Skin of body (tissue), 3 donors: ENCODE measurements at places on chromosomes 16 and 17.

DNA sequence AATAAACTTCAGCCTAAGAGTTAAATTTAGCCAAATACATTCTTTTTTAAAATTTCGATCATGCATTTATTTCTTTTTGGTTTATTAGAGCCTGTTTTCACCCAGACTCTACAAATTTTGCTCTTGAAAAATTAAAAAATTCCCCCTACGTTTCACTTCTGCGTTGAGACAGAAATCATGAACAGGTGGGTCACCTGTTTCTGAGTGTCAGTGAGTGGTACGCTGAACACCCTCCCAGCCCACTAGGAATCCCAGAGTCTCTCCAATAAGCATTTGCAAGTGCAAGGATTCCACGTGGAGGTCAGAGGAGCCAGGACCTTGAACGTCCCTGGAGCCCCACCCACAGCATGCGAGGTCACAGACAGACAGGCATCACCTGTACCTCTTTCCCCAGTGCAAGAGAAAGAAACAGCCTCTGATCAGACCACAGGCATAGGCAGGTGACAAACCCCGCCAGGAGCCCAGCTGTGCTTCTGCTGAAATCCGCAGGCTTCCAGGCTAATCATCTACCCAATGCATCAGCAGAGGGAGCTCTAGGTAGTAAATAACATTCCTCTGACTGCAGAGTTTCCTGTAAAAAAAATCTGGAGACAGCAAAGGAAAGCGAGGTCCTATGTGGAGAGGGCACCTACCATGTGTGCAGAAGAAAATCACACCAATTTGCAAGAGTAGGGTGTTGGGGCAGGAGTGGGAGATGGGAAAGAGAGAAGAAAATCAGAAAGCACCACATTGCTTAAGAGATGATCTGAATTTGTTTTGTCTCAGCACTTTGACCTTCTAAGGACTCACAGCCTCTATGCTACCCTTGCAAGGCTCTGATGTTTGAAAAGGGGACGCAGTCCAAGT is 5.9 kb upstream of the XYLT1 start:
- DNase-seq: peak; percentile 43

GRCh38 chr16:49513040-49513439 is 139.4 kb downstream of the C16orf78 start:
- DNase-seq: no peak

- DNase-seq: no peak
These were observed 21.1 kb upstream of the TMC5 start for GRCh38 chr16:19396555-19397011.

DNA sequence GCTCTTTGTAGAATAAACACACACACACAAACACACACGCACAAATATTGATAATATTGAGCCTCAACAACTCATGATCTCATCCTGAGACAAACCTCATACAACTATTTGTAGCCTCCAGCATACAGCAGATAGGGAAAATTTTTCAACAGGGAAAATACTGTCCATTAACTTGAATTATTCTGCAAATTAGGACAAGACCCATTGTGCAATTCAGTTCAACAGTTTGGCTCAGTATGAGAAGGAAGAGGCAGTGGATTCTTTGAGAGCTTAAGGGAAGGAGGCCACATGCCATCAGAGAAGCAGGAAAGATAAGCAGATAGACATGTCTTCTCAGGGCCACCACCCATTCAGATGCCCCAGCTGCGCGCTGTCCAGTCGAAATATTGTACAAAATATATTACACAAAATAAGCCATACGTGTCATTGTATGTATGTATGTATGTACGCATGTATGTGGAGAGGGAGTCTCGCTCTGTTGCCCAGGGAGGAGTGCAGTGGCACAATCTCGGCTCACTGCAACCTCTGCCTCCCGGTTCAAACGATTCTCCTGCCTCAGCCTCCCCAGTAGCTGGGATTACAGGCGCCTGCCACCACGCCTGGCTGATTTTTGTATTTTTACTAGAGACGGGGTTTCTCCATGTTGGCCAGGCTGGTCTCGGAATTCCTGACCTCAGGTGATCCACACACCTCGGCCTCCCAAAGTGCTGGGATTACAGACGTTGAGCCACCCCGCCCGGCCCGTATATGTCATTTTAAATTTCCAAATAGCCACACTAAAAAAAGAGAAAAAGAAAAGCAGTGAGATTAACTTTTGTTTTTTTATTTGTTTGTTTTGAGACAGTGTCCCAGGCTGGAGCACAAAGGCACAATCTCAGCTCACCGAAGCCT is 1.8 kb downstream of the ZC3H7A start:
- no peak for DNase-seq

DNA sequence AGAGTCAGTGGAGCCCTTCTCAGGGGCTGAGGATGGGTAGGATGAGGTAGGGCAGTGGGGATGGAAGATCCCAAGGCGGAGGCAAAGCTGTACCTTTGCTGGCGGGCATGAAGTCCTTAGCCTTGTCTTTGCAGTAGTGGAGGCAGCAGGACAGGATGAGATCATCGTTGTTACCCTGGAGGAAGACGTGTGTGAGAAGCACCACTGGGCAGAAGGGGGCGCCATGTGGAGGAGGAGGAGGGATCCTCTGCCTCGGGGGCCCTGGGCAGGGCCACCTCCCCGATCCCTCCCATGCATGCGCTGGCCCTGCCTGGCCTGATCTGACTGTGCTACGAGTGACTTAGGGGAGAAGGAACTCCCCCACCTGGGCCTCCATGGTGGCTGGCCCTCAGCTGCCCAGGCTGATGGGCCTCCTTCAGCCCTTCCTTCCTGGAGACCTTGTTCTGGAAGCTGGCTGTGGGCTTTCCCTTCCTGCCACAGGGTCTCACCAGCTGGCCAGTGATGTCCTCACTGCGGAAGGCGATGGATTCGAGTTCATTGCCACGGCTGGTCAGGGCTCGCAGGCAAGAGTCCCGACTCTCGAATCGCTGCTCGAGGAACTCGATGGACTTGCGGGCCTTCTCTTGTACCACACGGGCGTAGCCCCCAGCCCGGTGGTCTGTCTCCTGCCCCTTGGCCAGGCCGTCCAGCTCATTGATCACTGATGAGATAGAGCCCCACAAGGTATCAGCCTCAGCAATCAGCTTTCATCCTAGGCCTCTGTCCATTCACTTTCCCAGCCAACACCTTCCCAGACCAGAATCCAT is 10.3 kb downstream of the HIC1 start:
- DNase-seq: peak; percentile 35

DNA sequence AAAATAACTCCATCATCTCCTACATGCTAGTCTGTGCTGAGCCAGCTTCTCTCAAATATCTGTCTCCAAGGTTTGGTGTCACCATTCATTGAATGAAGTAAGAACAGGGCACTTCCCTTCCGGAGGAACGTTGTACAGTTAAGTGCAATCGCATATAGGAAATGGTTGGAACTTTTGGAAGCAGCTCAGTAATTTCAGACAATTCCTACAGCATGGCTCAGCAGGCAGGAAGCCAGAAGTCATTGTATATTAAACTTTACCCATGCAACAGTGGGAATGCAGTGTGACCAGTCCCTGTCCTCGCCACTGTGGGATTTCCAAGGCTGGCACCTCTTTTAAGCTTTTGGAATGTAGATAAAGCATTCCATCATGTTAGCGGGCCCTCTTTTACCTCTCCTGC is 51.1 kb upstream of the MYH2 start:
- no peak for DNase-seq

- DNase-seq: no peak
These were observed 22.1 kb downstream of the TRIM25 start for GRCh38 chr17:56891751-56892150.

DNA sequence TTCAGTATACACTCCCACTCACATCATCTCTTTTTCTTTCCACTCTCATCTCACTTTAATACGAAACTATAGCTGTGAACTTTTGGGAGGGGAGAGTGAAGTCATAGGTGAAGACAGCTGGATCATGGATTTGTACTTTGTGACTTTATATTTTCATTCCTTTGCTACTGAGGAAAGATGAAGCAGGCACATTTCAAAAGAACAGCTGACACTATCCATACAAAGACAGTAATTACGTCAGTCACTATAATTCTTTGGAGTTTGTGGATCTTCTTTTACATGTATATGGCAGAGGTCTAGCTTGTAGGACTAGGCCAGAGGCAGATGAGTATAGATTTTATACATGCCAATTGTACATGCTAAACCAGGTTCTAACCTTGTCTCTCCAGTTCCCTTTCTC is 346.3 kb downstream of the BCAS3 start:
- no peak for DNase-seq

- no peak for DNase-seq
These were observed 53.8 kb downstream of the SHISA6 start for GRCh38 chr17:11294826-11295225.

DNA sequence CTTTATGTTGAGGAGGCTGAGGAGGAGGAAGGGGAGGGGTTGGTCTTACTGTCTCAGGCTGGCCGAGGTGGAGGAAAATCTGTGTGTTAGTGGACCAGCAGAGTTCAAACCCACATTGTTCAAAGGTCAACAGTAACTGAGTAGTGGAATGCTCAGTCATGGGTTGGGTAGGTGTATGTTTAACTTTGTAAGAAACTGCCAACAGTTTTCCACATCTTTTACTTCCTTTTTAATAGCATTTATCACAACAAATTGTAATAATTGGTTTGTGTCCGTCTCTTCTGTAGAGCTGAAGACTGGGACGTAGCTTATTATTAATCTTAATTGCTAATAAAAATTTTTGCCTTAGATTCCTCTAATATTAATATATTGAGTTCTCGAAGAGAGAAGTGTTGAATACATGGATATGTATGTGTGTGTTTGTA is 5.3 kb downstream of the ATP6V0A1 start:
- DNase-seq: no peak

DNA sequence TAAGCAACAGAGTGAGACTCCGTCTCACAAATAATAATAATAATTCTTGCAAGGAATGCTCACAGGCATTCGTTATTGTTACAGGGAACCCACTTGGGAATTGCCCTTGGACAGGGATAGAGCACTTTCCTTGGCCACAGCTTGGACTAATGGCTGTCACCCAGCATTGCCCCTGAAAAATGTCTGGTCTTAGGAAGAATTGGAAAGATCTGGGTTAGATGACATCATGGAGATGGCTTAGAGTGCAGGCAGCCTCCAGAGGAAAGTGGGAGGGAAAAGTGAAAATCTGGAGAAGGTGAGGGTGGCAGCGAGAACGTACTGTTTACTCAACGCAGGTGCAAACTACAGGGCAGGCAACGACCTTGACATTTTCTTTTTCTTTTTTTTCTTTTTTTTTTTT is 59.3 kb upstream of the MRTFB start:
- DNase-seq: peak; percentile 39

- DNase-seq: no peak
These were observed 540 bp upstream of the ACLY start for GRCh38 chr17:41919165-41919817.

DNA sequence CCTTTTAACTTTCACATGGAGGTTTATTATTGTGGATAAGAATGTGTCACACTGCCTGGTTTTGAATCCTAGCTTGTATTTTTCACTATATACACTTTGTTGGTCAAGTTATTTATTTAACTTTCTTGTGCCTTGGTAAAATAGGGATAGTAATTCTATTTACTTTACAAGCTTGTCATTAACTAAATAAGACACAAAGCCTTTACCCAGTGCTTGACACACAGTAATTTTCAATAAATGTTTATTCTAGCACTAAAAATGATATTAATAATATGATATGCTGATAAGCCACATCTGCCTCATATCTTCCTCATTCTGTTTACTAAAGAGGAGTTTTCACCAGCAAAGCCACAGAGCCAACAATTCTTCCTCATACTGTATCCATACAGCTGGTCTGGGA is 27.8 kb downstream of the MYH10 start:
- DNase-seq: no peak

DNA sequence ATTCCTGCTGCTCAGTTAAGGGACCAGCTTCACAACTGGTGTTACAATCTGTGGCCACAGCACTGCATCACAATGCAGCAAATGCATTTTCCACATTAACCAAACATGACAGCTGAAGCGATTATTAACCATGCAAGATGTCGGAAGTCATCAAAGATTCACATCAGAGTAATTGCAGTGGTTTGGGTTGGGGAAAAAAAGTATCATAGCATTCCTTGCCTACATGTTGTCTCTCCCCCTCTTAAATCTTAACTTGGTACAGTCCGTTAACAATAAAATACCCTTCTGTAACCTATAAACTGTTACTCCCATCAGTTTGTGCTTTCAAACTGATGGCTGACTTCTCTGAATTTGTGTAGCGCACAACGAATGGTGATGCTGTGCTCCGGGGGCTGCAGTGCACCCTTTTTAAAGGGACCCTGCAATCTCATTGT is 51.6 kb downstream of the NUP93 start:
- DNase-seq: no peak

GRCh38 chr16:27193300-27193990 is 9.9 kb upstream of the KDM8 start:
- no peak for DNase-seq

- DNase-seq: no peak
These were observed 562.8 kb upstream of the GOT2 start for GRCh38 chr16:59296888-59297287.

DNA sequence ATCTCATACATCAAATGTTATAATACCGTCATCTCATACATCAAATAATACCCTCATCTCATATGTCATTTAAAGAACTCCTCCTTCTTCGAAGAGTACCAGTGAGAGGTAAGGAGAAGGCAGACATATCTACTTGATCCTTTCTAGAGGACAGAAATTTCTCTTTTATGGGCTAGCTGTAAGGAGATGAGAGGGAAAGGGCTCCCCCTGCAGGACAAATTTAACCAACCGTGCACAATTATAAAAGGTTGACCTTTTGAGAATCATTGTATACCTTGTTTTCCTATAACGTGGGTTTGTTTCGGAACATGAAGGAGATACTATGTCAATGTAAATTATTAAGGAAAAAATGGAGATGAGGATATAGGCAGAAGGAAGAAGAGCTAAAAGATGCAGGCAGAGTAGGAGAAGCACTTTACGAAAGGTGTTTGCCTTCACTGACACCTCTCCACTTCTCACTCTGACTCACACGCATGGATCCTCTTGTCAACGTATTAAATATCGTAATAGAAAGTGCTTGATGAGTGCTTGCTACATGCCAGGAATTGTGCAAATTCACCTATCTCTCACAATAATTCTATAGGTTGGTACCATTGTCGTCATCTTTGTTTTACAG is 465.9 kb upstream of the ERCC4 start:
- no peak for DNase-seq

DNA sequence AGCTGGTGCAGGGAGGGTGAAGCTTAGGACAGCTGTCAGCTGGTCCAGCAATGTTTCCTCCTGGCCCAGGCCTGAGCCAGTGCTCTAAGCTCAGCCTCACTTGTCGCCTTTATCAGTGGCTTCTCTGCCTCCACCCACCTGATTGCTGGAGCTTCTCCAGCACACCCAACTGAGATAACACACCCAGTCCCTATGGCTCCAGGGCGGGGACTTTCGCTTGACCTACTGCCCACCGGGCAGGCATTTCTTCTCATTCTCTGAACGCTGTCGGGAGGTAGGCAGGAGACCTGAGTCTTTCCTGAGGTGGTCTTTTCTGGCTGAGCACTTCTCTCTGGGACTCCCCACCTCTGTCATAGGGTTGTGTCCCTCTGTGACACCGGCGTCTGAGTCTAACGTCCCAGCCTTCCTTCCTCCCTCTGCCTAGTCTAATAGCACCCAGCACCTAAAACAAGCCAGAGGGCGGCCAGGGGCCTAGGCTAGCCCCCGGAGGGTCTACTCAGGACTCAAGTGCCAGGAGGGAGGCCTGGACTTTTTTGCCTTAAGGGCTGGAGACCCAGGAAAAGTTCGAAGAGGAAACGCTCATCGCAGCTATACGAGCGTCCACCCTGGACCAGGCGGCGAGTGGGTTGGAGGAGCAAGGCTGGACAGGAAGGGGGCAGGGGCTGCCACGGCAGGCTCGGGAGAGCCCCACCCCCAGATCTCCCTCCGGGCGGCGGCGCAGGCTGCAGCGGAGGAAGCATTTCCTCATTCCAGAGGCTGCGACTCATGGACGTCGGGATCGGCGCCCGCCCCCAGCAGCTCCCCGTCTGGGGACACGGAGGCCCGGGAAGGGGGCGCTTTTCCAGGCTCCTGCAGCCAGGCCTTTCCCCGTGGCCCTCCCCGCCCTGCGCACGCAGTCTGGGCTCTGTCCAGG is 756 bp downstream of the TAX1BP3 start:
- peak; percentile 84 for DNase-seq
